ENCODE measurements at places on chromosomes 2 and 18. TPM values are rescaled to one million over a fixed set of nuclear protein-coding genes. Genes with fewer than 3 reads are reported as not detected.

SCTR gene
- 10.1 TPM for total RNA-seq

CHRNA1 gene
- not detected for total RNA-seq

EPB41L3 gene
- total RNA-seq: 79.7 TPM

PFN4 gene
- total RNA-seq: 0.29 TPM

DNA sequence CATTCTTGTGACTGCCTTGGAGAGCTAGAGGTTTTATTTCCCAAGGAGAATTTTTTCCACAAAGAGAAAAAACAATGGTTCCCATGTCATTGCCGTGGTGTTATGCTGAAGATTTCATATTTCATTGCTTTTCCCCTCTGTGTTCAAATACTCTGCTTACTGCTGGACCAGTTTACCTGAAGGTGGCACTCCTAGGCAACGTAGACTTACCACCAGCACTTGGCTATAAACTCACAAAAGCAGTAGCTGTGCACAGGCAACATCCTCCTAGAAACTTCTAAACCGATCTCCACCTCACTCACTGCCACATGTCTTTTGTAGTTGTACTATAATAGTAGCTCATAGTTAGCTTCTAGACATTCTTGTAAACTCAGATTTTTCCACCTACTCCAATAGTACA is 1319.7 kb upstream of the CRIM1 start:
- peak; percentile 0 for DNase-seq
- H3K27ac ChIP-seq: no peak overlapping the region
- no peaks in the 10 kb centered on the region for H3K27me3 ChIP-seq
- H3K36me3 ChIP-seq: no peaks in the 10 kb centered on the region
- H3K4me1 ChIP-seq: no peaks in the 10 kb centered on the region

TMEM247 gene
- not detected for total RNA-seq

CCT7 gene
- 177 TPM for total RNA-seq

RUFY4 gene
- 0.42 TPM for total RNA-seq

- H3K4me1 ChIP-seq: peaks cover 28% of the 10 kb centered on the region
- no peaks in the 10 kb centered on the region for H3K36me3 ChIP-seq
- H3K4me3 ChIP-seq: no peak overlapping the region
- no peak for DNase-seq
- H3K27ac ChIP-seq: no peak overlapping the region
These were observed 88.3 kb upstream of the PPP1CB start for GRCh38 chr2:28663359-28663758.

UGT1A3 gene
- total RNA-seq: not detected

PJVK gene
- total RNA-seq: 2.7 TPM

FAM237A gene
- total RNA-seq: not detected

- H3K27ac ChIP-seq: no peak overlapping the region
- no peaks in the 10 kb centered on the region for H3K36me3 ChIP-seq
- no peaks in the 10 kb centered on the region for H3K27me3 ChIP-seq
- H3K4me3 ChIP-seq: no peak overlapping the region
These were observed 114.8 kb upstream of the PTPRM start for GRCh38 chr18:7452331-7452730.

DNA sequence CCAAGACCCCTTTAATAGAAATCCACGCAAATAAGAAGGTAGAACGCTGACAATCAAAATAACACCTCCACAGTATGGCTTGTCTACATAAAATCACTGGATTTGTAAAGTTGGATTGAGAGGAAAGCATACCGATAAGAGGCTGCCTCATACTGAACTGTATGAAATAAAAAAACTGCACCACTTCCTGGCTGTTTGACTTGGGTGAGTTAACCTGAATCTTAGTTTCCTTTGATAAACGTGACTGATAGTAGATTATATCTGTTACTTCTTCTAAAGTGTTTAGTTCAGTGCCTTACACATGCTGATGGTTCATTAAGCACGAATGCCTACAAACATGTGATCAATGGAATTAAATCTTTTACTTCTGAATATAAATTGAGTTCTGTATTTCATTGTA is 140.4 kb upstream of the RNF152 start:
- H3K27me3 ChIP-seq: no peaks in the 10 kb centered on the region
- H3K4me1 ChIP-seq: no peaks in the 10 kb centered on the region
- no peak overlapping the region for H3K4me3 ChIP-seq
- no peak overlapping the region for H3K27ac ChIP-seq
- no peaks in the 10 kb centered on the region for H3K36me3 ChIP-seq

DNA sequence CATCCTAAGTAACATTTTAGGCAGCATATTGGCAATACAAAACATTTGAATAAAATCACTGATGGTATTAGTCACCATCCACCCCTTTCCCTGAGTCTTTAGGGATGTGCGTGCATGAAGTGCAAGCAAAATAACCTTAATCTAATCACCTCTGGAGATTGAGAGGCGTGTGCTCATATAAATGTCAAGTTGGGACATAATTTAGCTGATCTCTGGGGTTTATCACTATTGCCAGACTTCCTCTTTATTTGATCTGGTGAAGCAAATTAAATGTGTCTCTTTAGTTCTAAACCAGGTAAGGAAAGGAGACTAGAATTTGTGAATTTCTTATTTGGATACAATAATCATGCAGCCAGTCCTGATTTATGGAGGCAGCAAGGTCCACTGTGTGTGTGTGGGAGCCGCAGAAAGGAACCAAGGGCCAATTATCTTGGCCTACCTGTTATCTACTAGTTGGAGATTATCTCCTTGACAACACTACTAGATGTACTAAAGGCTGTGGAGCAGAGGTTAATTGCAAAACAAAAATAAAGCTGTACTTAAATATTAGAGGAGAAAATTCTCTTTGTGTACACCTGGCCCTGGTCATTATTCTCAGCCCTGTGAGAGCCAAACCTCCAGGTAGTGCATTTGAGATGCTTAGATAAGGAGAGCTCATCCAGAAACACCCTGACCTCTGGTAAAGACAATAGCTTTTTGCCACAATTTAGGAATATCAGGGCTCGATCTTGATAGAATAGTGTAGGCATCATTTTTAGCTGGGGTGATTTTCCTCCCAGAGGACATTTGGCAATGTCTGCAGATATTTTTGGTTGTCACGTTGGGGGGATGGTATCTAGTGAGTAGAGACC is 78.2 kb downstream of the HRH4 start:
- no peaks in the 10 kb centered on the region for H3K36me3 ChIP-seq
- no peak overlapping the region for H3K4me3 ChIP-seq
- DNase-seq: no peak
- H3K27me3 ChIP-seq: no peaks in the 10 kb centered on the region
- H3K4me1 ChIP-seq: no peaks in the 10 kb centered on the region
- no peak overlapping the region for H3K27ac ChIP-seq

DNA sequence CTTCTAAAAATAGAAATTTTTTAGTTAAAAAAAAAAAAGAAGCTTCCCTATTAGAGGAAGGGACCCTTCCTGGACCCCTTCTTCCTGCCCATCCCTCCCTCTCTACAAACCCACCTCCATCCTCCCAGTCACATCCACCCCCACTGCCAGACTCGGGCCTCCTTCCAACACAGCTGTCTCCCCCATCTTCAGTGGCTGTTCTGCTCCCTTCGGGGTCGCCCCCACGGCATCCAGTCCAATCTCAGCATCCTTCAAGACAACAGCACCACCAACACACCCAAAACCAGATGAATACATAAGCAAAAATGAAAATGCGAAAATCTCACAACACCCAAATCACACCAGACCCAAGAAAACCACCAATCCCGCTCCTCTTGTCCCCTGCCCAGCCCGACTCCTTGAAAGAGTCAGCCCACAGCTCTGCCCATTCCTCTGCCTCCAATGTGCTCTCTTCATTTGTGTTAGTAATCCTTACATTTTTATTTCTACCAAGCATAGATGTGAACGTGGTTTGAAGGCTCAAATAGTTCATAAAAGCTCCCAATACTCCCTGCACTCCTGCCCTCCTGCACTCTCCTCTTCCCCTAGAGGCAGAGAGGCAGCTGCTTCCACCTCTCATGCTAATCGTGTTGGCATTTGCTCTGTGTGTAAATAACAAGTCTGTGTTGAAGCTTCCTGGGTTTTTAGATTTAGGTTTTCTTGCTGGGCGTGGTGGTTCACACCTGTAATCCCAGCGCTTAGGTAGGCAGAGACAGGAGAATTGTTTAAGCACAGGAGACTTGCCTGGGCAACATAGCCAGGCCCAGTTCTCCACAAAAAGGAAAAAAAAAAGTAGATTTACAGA is 37.0 kb downstream of the MAL start:
- no peak overlapping the region for H3K4me3 ChIP-seq
- no peaks in the 10 kb centered on the region for H3K4me1 ChIP-seq
- DNase-seq: no peak
- no peak overlapping the region for H3K27ac ChIP-seq

GRCh38 chr2:98634406-98635092 is 26.2 kb downstream of the UNC50 start:
- H3K4me1 ChIP-seq: no peaks in the 10 kb centered on the region
- no peak for DNase-seq
- no peak overlapping the region for H3K4me3 ChIP-seq
